GM18507 (cell line): ENCODE measurements at places on chromosomes 1 and 21.

GRCh38 chr1:84247425-84248220, 53.9 kb upstream of the SAMD13 start:
- DNase-seq, result no peak

GRCh38 chr1:94783342-94784189, 36.6 kb upstream of the SLC44A3 start:
- DNase-seq, result no peak

- DNase-seq, result no peak
These were observed 212.8 kb downstream of the SMYD3 start for GRCh38 chr1:246294263-246294662.

DNA sequence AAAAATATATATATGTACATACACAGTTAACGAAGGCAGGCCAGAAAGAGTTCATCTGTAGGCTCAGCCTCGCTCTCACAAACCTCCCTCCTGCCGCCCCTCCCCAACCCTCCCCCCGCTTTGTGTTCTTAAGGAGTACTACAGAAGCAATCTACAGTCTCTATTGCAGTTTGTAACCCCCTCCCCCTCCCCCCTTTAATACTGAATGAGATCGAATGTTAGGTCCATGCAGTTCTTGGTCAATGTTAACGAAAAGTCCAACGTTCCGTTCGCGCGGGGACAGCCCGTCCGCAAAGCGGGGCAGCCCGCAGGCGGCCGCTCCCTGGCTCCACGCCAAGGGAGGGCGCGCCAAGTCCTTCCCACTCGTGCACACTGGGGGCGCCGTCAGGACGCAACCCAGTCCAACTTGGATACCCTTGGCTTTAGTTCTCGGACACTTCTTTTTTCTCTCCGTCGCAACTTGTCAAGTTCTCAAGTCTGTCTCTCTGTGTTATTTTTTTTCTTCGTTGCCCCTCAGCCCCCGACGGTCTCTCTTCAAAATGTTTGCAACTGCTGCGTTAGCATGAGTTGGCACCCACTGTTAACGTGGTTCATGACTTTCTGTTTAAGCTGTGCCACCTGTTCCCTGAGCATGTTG, 2.2 kb downstream of the JUN start:
- no peak for DNase-seq

GRCh38 chr1:27809883-27810282, 20.7 kb upstream of the PPP1R8 start:
- DNase-seq, result no peak

DNA sequence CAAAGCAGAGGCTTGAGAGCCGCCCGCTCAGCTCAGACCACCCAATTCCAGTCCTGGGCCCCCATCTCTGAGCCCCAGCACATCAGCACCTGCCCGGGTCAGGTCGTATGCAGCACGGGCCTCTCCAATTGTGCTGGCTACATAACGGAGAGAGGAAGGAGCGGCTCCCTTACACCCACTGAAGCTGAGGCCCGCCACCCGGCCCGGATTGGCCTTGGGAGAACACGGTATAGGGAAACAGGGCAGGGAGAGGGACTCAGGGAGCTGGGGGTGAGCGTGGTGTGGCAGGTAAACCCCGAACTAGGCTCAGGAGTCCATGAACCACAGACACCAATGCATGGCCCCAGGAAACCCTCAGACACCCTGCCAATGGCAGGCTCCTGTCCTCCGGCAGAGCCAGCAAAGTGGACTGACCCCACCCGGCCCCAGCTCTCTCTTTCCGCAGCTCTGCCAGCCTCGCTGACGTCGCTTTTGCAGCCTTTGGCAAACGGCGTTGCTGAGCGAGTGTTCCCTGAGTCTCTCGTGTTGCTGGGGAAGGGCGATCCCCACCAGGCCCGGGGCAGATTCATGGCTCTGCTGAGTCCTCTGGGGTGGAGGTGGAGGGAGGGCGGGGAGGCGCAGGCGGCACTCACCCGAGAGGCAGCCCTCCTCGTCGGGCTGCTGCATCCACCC, 16.5 kb downstream of the MEGF6 start:
- DNase-seq, result no peak

- no peak for DNase-seq
These were observed 22.5 kb downstream of the MTARC1 start for GRCh38 chr1:220809187-220809550.

DNA sequence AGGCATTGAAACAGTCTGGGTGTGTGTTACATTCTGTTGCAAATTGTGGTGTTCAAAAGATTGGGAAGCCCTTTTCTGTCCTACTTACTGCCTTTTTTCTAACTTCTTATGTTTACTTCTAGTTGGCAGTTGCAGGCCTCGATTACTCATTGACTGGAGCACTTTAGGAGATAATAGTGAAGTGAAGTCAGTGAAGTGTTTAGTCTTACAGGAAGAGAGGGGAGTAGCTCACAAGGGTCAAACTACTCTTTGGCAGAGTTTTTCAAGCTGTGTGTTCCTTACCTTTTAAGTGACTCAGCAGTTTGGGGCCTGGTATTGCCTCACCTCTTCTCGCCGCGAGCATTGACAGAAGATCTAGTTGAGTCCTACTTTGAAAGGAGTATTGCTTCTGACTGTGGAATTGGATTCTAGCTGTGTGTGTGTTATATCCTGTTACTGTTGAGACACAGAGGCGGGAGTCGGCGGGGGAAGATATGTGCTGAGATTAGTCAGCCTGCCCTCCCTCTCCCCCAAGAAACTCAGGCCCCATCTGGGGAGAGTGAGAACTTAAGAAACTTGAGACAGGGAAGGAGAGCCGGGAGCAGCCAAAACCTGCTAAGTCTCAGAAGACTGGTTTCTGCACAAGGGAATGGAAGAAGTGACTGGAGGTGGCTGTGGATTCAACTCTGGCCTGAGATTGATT, 19.3 kb downstream of the AHCYL1 start:
- DNase-seq, result peak; percentile 30

DNA sequence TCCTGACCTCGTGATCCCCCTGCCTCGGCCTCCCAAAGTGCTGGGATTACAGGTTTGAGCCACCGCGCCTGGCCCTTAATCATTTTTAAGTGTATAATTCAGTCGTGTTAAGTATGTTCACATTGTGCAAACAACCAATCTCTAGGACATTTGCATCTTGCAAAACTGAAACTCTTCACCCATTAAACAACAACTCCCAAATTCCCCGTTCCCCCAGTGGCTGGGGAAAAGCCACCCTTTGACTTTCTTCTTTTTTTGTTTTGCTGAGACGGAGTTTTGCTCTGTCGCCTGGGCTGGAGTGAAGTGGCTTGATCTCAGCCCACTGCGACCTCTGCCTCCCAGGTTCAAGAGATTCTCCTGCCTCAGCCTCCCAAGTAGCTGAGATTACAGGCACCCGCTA, 6.5 kb upstream of the THEMIS2 start:
- DNase-seq, result no peak

DNA sequence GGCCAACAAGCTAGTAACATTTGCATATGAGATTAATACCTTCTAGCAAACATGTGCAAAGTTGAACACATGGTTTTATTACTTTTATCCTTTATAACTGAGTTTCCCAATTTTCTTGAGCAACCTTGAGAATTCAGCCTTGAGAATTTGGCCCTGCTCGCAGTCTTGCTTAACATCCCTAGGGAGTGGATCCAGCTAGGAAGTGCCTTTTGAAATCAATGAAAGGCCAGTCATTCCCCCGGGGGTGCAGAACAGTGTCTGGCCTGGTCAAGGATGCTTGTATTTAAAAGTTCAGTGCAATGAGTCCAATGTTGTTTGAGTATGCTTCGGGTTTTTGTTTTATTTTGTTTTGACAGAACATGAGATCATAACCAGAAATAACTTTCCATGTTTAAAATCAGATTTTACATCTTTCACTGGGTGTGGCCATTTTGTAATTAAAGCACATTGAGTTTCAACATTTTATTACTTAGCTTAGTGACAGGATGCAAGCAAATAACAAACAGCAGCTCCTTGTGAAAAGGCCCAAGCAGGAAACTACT, 16.7 kb downstream of the PALMD start:
- no peak for DNase-seq

GRCh38 chr1:212461916-212462660, 29.4 kb downstream of the NENF start:
- no peak for DNase-seq

- DNase-seq, result no peak
These were observed 203.1 kb downstream of the DENND1B start for GRCh38 chr1:197572169-197572568.

DNA sequence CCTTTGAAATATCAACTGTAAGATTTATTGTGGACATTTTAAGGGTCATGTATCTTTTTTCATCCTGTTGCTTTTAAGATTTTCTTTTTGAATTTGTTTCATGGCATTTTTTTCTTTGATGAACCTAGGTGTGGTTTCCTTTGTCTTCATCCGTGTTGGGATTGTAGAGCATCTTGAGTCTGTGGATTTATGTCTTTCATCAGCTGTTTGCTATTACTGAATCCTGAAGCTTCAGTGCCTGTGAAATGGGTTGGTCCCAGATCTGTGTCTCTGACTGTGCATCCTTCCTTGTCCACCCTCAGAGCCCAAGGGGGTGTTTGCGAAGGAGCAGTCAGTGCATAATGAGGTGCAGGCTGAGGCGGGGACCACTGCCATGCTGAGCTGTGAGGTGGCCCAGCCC, 37.3 kb downstream of the OBSCN start:
- DNase-seq, result no peak

DNA sequence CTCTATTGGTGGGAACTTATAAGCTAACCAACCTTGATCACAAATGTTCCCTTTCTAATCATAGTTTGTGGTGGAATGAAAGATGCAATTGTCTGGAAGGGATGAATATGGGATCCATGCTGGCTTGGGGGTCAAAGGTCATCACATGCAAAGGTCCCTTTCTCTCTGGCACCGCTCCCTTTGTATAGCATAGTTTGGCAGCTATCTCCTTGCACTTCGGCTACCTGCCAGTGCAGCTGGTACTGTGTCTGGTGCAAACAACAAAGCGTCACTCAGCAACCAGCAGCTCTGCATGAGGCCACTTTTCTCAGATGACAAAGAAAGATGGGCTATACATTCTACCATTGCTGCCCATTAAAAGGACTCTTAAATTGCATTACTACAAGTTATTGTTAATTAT, 188.2 kb upstream of the NFIA start:
- DNase-seq, result no peak

DNA sequence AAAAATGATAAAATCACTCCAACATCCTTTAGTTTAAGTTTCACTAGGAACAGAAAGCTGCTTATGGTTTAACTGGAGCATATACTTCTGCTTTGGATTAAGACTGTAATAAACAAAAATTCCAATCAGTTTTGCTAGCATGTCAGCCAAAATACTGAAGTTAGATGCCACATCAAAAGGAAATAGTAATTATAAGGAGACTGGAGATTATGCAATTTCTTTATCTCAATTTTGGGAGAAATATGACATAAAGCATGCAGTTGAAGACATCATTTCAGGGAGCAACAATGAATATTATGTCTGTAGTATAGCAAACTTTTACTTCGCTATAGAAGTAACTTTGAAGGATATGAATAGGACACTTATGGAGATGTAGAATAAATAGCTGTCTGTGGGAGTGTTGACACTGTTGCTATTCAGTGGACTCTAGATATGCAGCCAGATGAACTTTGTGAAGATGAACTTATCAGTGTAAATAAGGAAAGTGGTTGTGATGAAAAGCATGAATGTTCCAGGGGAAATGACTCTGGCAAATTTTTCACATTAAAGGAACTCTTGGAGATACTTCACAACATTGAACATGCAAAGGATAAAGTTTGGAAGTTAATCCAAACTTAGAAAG, 107.8 kb downstream of the RABGAP1L start:
- no peak for DNase-seq

DNA sequence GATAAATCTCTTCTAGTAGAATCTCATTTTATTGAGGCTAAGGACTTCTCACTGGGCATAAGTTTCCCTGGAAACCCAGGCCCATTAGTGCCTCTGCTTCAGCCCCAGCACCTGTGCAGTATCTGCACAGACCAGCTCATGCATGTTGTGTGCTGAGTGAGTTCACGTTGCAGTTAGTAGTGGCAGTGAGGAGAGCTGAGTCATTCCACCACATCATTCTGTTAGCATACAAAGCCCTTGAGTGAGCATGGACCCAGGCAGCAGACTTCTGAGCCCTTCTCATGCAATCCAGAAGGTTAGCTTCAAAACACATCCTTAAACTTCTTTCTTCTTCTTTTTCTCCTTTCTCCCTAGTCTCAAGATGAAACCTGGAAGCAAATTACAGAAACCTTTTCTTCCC, 45.8 kb upstream of the NTPCR start:
- DNase-seq, result no peak

DNA sequence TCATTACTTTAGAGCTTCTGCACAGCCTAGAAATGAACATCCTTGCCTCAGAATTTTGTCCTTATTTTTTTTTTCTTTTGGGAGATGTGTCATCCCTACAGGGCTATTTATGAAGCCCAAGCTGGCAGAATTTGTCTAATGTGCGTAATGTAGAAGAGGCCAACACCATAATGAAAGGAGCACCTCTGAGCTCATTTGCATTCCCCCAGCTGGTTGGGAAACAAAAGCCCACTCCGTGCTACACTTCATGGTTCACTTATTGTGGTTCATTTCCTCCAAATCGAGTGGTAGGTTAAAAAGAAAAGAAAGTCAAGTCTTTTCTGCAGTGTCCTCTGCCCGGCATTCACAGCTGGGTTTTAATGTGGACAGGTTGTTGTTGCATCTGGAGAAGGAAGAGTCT, 73.5 kb downstream of the KAZN start:
- DNase-seq, result no peak

DNA sequence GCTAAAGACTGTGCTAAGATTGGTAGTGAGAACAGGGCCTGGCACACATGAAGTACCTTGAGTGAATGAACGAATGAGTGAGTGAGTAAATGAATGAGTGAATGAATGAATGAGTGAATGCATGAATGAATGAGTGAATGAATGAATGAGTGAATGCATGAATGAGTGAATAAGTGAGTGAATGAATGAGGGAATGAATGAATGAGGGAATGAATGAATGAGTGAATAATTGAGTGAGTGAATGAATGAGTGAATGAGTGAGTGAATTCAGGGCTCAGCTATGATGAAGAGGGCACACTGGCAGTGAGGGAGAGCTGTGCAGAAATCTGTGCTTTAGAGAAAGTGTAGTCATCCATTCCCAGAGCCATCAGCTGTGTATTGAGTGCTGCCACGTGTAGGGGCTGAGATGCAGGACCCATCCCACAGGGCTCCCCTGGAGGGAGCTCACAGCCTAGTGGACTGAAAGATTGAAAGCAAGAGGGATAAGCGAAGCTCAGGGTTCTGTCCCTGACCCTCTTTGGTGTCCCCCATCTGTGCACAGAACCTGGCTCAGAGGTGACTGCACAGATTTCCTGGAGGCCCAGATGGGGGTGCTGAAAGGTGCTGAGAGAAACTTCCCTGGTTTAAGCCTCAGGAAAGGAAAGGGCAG, 217.9 kb upstream of the VAMP3 start:
- DNase-seq, result no peak

GRCh38 chr1:214219902-214220301, 61.1 kb upstream of the SMYD2 start:
- no peak for DNase-seq

GRCh38 chr1:194931166-194931565, 1677.1 kb downstream of the KCNT2 start:
- no peak for DNase-seq
